NCI-H2081 (cell line): ENCODE measurements at places on chromosomes 2 and 18.

DNA sequence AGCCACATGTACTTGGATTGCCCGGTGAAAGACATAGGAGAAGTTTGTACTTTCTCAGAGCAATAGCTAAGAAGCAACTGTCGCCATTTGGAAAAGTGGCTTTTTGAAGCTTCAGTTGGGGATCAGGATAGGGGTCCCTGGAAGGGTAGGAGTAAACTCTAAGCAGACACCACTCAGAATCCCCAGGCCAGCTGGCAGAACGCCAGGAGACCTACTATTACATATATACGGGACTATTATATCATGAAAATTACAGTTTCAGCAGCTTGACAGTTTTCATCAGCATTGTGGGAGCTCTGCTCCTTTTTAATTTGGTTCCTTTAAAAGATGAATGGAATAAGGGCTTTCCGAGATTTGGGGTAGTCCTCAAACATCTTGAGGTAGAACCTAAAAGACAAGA is 54.9 kb downstream of the SRD5A2 start:
- no peak for DNase-seq

DNA sequence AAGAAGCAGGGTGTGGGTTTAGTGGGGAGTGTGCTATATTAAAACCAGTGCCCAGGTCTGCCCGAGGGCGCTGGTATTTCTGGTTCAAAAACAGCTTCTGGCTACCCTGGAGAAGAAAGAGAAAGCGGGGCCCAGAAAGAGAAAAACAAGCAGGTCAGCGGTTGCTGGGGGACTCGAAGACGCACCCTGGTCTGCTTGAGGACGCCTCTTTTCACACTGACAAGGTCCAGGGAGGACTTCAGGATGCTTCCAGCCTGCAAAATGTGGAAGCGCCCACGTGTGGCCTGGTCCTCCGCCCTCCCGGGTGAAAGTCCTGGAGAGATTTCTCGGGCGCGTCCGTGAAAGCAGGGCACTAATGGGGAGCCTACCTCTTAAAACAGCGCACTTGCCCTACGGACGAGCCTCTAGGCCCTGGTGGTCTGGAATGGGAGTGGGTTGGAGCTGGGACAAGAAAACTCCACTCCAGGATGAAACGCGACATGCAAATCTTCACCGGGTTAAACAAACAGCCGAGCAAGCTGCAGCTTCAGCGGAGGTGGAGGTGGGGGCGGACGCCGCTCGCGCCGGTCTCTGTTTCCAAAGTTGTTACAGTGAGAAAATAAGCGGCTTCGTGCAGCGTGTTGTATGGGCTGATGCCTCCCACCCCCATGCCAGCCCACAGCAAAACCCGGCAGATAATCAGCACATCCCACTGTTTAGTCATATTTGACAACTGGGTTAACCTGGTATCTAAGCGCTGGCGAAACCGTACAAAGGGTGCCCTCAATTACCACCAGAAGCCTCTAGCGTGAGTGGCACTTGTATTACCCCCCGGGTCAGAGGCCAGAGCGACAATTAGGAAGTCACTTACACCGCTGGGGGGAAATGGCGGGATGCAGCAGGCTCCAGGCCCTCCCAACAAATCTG is 1.1 kb upstream of the SP9 start:
- no peak for DNase-seq

- DNase-seq = no peak
Observed at GRCh38 chr2:171109020-171109419, 51.7 kb downstream of the TLK1 start.

DNA sequence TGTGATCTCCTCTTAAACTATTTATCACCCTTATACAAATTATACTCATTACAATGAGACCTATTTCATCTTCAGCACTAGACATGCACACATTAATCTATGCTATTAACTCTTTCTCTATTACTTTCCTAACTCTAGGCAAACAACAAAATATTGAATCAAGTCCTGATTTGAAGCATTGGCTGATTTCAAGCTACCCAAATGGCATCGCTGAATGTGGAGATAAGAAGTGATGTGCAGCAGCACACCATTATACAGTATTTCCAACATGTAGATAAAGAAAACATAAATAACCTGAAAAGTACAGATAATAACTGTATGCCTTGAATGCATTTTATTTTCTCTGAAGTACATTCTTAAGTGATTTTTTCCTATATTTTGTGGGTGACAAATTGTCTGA is 268.6 kb upstream of the GULP1 start:
- DNase-seq = no peak

DNA sequence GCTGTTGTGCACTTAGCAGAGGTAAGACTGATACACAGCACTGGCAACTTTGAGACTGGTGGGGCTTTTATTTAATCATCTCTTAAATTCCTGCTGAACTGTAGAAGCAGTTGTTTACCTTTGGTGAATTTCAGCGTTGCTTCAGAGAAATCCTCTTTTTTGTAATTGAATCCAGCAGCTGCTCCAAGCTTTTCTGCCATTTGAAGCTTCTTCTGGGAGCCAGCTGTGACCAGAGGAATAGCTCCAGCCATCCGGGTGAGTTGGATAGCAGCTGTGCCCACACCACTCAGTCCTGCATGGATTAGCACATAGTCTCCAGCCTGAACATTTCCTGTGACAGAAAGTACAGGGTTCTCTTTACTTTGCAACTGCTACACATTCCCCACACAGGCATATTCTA is 3.9 kb downstream of the TP53I3 start:
- DNase-seq = no peak

DNA sequence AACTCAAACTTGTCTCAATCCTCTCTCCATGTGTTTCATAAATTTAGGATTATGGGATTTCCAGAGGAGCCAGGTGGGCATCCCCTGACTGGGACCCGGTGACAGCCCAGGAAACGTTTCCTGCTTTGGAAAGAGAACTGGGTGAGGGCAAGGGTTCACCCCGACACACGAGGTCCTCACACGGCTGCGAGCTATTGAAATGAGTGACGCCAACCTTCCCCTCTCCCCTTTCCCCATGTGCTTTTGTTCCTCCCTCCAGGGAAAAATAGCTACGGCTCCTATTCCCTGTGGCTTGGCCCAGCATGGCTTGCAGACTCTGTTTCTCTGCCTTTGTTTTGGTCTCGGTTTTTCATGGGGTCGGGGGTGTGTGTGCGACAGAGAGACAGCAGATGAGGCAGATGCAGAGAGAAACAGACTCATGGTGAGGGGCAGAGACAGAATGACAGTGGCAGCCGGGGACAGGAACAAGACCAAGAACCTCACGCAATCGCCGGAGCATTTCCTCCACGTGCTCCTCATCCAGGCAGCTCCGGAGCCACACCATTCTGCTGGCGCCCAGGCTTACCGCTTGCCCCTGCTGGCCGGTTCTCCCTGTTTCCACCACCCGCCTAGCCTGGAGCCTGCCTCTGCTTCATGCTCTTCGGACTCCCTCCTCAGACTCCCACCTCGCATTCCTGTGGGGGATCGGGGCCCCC is 238.5 kb downstream of the DYSF start:
- no peak for DNase-seq

- no peak for DNase-seq
Observed at GRCh38 chr2:54290356-54291025, 34.5 kb upstream of the TSPYL6 start.

GRCh38 chr18:75199327-75199726 is 9.6 kb downstream of the PTGR3 start:
- DNase-seq = no peak

DNA sequence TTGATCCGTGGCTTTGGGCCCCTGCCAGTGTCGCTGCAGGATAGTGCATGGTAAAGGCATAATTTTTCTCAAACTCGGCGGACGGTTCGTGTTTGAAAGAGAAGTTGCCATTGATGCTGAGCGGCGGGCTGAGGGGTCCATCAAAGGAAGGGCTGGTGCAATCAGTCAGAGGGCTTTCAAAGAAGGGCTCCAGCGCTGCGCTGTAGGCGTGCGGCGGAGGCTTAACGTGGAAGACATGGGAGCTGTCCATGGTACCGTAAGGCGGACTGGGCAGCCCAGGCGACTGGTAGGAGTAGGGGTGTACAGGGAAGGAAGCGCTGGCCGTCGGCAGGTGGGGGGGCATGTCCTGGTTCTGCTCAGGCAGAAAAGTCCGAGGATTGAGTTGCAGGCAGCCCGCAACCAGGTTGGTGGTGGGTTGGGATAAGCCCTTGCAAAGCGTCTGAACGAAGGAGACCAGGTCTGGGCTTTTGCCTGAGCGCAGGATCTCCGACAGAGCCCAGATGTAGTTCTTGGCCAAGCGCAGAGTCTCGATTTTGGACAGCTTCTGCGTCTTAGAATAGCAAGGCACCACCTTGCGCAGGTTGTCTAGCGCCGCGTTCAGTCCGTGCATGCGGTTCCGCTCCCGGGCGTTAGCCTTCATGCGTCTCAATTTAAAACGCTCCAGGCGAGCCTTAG is 2.3 kb downstream of the NEUROD1 start:
- DNase-seq = no peak

GRCh38 chr2:27126252-27126710 is 2.7 kb downstream of the ABHD1 start:
- no peak for DNase-seq

GRCh38 chr2:237242091-237242536 is 156.4 kb downstream of the COPS8 start:
- no peak for DNase-seq

- no peak for DNase-seq
Observed at GRCh38 chr2:234378440-234378839, 118.4 kb downstream of the ARL4C start.
